Progenitor cell of endocrine pancreas (in vitro differentiated cells): ENCODE measurements at places on chromosomes 16 and 17. TPM values are rescaled to one million over a fixed set of nuclear protein-coding genes. Genes with fewer than 3 reads are reported as not detected.
A peak's percentile ranks its signal among the peaks of the same experiment; 100 is the strongest.

GRCh38 chr17:16439811-16440351 is 24.5 kb downstream of the TRPV2 start:
- H3K4me1 ChIP-seq: peaks cover 39% of the 10 kb centered on the region
- no peaks in the 10 kb centered on the region for H3K27me3 ChIP-seq
- peaks cover 15% of the 10 kb centered on the region for H3K36me3 ChIP-seq

- H3K36me3 ChIP-seq: peaks cover 3% of the 10 kb centered on the region
- peak overlapping the region; percentile 77 for H3K4me3 ChIP-seq
- no peaks in the 10 kb centered on the region for H3K27me3 ChIP-seq
- peaks cover 13% of the 10 kb centered on the region for H3K4me1 ChIP-seq
- DNase-seq: peak; percentile 16
Measured at GRCh38 chr17:32007463-32008298, 498 bp downstream of the LRRC37B start.

Gene CDRT15
- total RNA-seq: not detected in 2 replicates

GRCh38 chr17:19268611-19269010 is 31.4 kb downstream of the EPN2 start:
- H3K27ac ChIP-seq: no peak overlapping the region
- peaks cover 15% of the 10 kb centered on the region for H3K4me1 ChIP-seq

Gene FOXN1
- total RNA-seq: 0.07 TPM in 1 of 2 replicates, not detected in the other

DNA sequence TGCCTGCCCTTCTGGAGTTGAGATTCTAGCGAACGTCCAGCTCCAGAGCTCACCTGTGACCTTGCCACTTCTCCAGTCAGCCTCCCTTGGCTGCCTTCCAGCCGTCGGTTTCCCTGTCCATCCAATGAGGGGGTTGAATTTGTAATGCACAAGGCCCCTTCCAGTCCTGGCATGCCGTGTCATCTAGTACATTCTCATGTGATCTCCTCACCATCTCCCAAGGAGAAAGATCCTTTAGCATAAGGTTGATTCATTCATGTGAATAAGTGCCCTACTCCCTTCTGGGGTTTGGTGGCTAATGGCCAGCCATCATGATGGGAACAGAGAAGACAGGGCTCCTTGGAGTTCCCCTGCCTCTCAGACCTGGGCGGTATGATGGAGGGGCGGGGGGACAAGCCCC is 18.9 kb upstream of the ABCC3 start:
- peaks cover 31% of the 10 kb centered on the region for H3K27me3 ChIP-seq
- no peaks in the 10 kb centered on the region for H3K36me3 ChIP-seq
- H3K4me3 ChIP-seq: no peak overlapping the region
- no peaks in the 10 kb centered on the region for H3K4me1 ChIP-seq
- no peak for DNase-seq
- H3K27ac ChIP-seq: no peak overlapping the region

DNA sequence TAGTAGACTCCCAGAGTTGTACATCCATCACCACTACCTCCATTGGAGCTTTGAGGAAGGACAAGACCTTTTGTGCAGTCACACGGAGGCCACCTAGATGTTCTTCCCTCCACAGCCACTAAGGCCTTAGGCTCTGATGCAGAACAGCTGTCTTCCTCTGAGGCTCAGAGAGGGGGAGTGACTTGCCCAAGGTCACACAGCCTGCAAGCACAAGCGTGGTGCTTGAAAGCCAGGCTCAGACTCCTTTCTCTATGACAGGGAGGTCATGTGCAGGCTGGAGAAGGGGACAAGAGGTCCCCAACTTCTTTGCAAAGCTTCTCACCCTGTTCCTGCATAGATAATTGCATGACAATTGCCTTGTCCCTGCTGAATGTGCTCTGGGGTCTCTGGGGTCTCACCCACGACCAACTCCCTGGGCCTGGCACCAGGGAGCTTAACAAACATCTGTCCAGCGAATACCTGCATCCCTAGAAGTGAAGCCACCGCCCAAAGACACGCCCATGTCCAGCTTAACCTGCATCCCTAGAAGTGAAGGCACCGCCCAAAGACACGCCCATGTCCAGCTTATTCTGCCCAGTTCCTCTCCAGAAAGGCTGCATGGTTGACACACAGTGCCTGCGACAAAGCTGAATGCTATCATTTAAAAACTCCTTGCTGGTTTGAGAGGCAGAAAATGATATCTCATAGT is 12.7 kb downstream of the SCGB1C2 start:
- no peak overlapping the region for H3K4me3 ChIP-seq
- H3K36me3 ChIP-seq: no peaks in the 10 kb centered on the region
- no peak overlapping the region for H3K27ac ChIP-seq
- DNase-seq: no peak

GRCh38 chr17:30429155-30429554 is 48.1 kb upstream of the GOSR1 start:
- H3K27me3 ChIP-seq: no peaks in the 10 kb centered on the region
- H3K4me3 ChIP-seq: no peak overlapping the region
- DNase-seq: no peak
- peaks cover 2% of the 10 kb centered on the region for H3K4me1 ChIP-seq

Gene MYH13
- total RNA-seq: not detected in 2 replicates

DNA sequence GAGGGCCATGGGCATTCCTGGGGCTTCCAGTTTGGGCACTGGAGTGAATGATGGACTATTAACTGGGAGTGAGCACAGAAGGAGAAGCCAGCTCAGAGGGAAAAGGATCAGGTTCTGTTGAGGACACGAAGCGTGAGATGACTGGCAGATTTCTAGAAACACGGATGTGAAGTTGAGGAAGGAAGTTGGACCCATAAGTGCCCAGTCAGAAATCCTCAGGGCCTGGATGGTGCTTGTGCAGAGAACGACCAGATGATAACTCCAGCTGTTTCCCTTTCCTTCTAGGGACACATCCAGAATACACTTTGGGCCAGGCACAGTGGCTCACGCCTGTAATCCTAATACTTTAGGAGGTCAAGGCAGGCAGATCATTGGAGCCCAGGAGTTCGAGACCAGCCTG is 23.3 kb upstream of the ANKRD40CL start:
- no peaks in the 10 kb centered on the region for H3K36me3 ChIP-seq
- H3K4me1 ChIP-seq: no peaks in the 10 kb centered on the region
- no peak for DNase-seq
- no peaks in the 10 kb centered on the region for H3K27me3 ChIP-seq
- no peak overlapping the region for H3K4me3 ChIP-seq

- H3K4me3 ChIP-seq: no peak overlapping the region
- no peak for DNase-seq
- H3K4me1 ChIP-seq: peaks cover 23% of the 10 kb centered on the region
- H3K36me3 ChIP-seq: no peaks in the 10 kb centered on the region
Measured at GRCh38 chr17:48439110-48439850, 9.3 kb upstream of the SKAP1 start.

DNA sequence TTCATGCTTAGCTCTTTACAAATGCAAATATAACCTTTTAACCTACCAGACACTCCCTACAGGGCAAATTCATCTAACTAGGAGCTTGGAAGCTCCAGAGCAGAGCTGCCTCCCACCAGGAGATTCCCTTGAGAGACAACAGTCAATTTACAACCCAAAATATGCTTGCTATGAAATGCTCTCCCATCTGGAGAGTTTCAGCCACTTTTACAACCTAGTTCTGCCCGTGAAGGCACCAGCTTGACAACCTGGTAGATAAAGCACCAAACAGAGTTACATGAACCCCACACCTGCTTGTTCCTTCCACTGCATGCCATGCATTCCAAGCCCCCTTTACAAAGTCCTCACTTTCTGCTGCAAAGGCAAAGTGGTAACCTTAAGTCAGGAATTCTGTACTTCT is 215.3 kb upstream of the KIF2B start:
- no peak overlapping the region for H3K4me3 ChIP-seq
- peak overlapping the region; percentile 87 for H3K27ac ChIP-seq
- no peaks in the 10 kb centered on the region for H3K27me3 ChIP-seq
- H3K36me3 ChIP-seq: peaks cover 1% of the 10 kb centered on the region

DNA sequence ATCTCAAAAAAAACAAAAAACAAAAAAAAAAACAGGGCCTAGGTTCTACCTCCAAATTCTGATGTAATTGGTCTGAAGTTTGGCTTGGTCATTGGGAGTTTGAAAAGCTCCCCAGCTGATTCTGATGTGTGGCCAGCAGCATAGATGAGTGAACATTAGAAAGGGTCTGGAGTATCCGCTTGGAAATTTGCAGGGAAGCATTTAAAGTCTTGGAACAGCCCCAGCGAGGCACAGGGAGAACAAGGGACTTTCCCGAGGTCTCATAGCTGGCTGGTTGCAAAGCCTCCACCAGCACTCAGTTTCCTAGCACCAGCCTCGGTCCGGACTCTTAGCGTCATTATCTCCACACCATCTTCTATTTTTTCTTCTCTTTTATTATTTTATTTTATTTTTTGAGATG is 70.8 kb downstream of the RAB11FIP4 start:
- no peak overlapping the region for H3K27ac ChIP-seq
- H3K4me1 ChIP-seq: peaks cover 7% of the 10 kb centered on the region
- no peak overlapping the region for H3K4me3 ChIP-seq
- H3K27me3 ChIP-seq: no peaks in the 10 kb centered on the region
- DNase-seq: no peak

DNA sequence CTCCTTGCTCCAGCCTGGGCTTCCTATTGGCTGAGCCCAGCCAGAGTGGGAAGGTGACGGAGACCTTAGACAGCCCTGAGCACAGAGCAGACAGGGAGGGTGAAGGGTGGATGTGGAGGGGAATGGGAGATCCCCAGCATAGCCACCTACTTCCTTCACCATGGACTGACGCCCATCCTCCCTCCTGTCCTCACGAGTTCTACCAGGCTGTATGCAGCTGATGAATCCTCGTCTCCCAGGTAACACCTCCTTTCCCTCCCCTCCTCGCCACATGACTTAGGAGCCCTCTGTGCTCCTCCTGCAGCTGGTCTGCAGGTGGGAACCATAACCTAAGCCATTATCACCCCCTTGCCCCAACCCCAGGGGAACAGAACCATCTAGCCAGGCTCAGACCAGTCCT is 9.0 kb upstream of the CRHR1 start:
- no peak overlapping the region for H3K27ac ChIP-seq
- H3K4me3 ChIP-seq: no peak overlapping the region
- DNase-seq: no peak
- peaks cover 78% of the 10 kb centered on the region for H3K27me3 ChIP-seq
- H3K4me1 ChIP-seq: peaks cover 2% of the 10 kb centered on the region
- H3K36me3 ChIP-seq: no peaks in the 10 kb centered on the region

DNA sequence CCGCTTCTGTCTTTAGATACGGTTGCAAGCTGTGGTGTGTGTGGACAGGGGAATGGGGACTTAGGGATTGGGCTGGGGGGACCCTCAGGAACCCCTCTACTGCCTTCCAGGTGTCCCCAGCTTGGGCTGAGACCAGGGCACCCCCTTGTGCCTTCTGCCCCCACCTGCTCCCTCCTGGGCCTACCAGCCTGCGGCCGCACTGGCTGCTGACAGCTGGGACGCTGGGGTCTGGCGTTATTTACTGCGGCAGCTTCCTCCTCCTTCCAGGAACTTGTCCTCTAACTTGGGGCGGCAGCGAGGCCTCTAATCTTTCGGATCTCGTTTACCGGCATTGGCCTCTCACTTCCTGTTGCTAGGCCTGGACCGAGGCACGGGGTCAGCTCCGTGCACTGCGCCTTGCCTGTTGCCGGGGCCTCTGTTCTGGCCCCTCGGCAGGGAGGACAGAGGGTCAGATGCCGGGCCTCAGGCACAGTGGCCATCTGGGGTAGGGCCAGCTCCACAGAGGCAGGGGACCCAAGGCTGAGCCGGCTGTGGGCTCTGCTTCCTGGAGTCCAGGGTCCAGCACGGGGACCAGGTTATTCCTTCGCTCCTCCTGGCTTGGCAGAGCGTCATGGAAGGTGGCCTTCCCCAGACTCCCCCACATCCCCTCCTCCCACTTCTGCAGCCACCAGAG is 31.8 kb downstream of the TMEM235 start:
- H3K27me3 ChIP-seq: peaks cover 3% of the 10 kb centered on the region
- DNase-seq: no peak
- H3K4me3 ChIP-seq: no peak overlapping the region
- H3K36me3 ChIP-seq: no peaks in the 10 kb centered on the region
- no peak overlapping the region for H3K27ac ChIP-seq
- peaks cover 15% of the 10 kb centered on the region for H3K4me1 ChIP-seq

- peaks cover 5% of the 10 kb centered on the region for H3K4me1 ChIP-seq
- no peak for DNase-seq
- no peak overlapping the region for H3K4me3 ChIP-seq
- no peaks in the 10 kb centered on the region for H3K36me3 ChIP-seq
Measured at GRCh38 chr16:19166500-19166899, 1.5 kb upstream of the SYT17 start.

- H3K4me3 ChIP-seq: no peak overlapping the region
- H3K27ac ChIP-seq: no peak overlapping the region
- peaks cover 2% of the 10 kb centered on the region for H3K4me1 ChIP-seq
- H3K27me3 ChIP-seq: peaks cover 33% of the 10 kb centered on the region
Measured at GRCh38 chr16:81774348-81774747, 4.7 kb upstream of the PLCG2 start.

DNA sequence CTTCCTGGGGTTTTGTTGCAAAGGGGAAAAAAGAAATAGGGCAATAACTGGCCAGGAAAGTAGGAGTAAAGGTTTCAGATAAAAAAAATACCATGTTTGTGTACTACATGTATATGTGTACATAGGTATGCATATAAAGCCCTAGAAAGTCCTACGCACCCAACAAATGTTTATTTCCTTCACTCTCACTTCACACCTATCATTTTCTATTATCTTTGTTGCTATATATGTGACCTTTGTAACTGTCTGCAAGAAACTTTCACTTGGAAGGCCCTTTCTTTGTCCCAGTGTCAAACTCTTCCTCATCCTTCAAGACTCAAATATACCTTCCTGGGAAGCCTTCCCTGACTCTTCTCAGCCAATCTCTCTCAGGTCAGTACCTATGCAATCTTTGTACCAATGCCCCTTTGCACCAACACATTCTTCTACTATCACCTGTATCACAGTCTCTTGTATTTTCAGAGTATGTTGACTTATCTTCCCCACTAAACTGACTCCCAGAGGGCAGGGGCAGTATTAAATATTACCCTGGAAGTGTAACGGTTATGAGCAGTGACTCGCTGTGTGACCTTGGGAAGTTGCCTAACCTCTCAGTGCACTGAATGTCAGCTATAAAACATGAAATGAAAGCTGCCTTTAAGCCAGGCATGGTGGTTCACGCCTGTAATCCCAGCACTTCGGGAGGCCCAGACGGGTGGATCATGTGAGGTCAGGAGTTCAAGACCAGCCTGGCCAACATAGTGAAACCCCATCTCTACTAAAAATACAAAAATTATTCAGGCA is 6.5 kb downstream of the XPO6 start:
- peaks cover 2% of the 10 kb centered on the region for H3K4me1 ChIP-seq
- no peak overlapping the region for H3K4me3 ChIP-seq
- no peak overlapping the region for H3K27ac ChIP-seq
- peaks cover 11% of the 10 kb centered on the region for H3K36me3 ChIP-seq
- DNase-seq: no peak
- H3K27me3 ChIP-seq: no peaks in the 10 kb centered on the region

- DNase-seq: no peak
- peaks cover 10% of the 10 kb centered on the region for H3K27me3 ChIP-seq
- no peak overlapping the region for H3K4me3 ChIP-seq
- no peak overlapping the region for H3K27ac ChIP-seq
- H3K36me3 ChIP-seq: peaks cover 3% of the 10 kb centered on the region
Measured at GRCh38 chr16:53899431-53899830, 195.5 kb downstream of the FTO start.

Gene HES7
- total RNA-seq: 0.47 TPM in 1 of 2 replicates, not detected in the other

Gene PIPOX
- 4.3 and 5.3 TPM in 2 replicates for total RNA-seq
